ENCODE measurements at places on chromosomes 1 and 21.
A peak's percentile ranks its signal among the peaks of the same experiment; 100 is the strongest.

GRCh38 chr1:158200527-158200926 is 19.8 kb downstream of the CD1D start:
- no peak for DNase-seq

GRCh38 chr1:1080122-1080757 is 6.1 kb upstream of the RNF223 start:
- DNase-seq: peak; percentile 79

DNA sequence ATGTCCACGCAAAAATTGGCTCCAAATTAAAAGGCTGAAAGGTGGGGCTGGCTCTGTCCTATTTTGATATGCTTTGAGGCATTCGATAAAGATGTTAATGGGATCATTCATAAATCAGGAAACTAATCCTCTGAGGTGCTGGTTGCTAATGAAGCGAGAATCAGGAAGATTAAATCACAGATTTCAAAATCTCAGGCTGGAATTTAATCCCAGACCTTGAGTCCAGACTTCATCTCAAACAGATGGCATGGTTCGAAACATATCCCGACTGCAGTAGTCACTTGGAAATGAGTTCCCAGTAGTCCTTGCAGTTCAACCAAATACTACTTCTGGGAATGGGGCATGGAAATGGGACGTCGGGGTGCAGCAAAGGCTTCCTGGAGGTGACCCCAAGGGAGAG is 4.5 kb upstream of the KLF17 start:
- DNase-seq: no peak

GRCh38 chr1:175865041-175865766 is 121.8 kb upstream of the TNR start:
- no peak for DNase-seq

- DNase-seq: no peak
Measured at GRCh38 chr1:5329068-5329739, 663.0 kb downstream of the NPHP4 start.

DNA sequence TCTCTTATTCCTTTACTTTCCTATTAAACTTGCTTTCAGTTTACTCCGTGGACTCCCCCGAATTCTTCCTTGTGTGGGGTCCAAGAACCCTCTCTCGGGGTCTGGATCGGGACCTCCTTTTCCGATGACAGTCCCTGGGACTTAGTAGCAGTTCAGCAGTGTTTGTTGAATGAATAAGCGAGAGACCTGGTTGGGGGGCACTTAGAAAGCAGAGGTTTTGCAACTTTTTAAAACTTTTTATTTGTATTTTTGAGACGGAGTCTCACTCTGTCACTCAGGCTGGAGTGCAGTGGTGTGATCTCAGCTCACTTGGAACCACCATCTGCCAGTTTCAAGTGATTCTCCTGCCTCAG is 2.1 kb upstream of the ANKRD65 start:
- DNase-seq: no peak

GRCh38 chr1:114008993-114009392 is 29.7 kb downstream of the OLFML3 start:
- no peak for DNase-seq

GRCh38 chr1:1156140-1157032 is 17.3 kb upstream of the TTLL10 start:
- DNase-seq: no peak

DNA sequence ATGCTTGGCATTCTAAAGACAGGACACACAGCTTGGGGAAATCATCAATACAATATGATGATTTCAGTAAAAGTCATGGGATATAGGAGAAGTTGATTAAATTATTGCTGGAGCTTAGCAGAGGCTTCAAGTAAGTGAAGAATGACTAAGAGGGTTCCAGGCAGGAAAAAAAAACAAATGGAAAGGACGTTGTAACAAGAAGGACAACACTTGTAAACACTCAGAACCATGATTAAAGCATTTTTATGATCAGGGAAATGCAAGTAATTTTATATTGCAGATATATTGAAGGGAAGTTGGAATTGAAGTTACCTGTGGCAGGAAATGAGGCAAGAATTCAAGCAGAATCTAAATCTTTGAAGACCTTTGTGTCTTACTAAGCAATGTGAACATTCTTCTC is 602.7 kb upstream of the NEGR1 start:
- no peak for DNase-seq

GRCh38 chr21:34687065-34687464 is 18.3 kb downstream of the CLIC6 start:
- no peak for DNase-seq

DNA sequence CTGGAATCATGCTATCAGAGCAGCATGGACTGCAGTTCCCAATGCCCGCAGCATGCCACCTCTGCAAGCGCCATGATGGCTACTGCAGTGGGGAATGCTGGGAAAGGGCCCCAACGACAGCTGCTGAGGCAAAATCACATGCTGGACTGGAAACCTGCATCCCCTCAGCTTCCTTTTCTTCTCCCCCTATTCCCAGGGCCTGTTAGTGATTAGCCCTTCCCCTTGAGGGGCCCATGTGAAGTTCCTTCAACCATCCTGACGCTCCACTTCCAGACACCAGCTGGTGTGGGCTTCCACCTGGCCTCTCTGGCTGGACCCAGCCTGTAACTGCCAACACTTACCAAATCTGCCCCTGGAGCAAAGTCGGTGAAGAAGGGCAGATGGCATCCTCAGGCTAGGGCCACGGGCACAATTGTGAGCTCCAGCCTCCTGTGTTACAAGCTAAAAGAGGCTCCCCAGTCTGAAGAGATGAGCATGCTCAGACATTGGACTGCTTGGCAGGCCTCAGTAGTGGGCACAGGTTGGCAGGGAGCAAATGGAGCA is 22.1 kb upstream of the SDC3 start:
- DNase-seq: no peak

DNA sequence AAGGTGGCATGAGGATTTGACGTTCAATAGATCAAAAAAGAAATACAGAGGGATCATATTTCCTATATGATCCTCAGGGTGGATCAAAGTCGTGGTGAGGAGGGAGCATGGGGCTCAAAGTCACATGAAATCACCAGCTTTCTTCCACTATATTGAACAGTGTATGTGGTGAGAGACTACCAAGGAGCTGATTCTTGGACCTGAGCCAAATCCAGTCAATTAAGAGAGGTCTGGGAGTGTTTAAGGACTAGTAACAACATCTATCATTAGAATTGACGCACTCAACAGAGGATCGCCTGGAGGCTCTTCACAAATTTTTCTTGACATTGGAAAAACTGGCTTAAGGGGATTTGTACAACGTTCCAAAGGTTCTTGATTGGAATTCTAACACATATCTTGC is 267.7 kb upstream of the PROX1 start:
- DNase-seq: no peak

- DNase-seq: no peak
Measured at GRCh38 chr1:1665815-1666251, 7.0 kb upstream of the CDK11B start.

- DNase-seq: no peak
Measured at GRCh38 chr1:6124746-6125365, 55.3 kb downstream of the CHD5 start.

DNA sequence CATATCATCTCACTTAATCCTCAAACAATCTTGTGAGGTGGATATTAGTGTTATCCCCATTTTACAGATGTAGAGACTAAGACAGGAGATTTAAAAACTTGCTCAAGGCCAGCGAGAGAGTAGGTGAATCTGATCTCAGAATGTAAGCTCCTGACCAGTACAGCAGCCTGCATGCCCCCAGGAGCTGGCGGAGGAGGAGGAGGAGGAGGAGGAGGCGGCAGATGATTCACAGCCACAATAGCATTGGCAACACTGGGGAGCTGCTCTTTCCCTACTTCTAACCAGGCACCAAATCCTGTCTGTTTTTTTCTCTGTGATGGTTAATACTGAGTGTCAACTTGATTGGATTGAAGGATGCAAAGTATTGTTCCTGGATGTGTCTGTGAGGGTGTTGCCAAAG is 243.2 kb downstream of the ATG4C start:
- DNase-seq: no peak

- no peak for DNase-seq
Measured at GRCh38 chr1:79848316-79848715, 841.8 kb upstream of the ADGRL4 start.

DNA sequence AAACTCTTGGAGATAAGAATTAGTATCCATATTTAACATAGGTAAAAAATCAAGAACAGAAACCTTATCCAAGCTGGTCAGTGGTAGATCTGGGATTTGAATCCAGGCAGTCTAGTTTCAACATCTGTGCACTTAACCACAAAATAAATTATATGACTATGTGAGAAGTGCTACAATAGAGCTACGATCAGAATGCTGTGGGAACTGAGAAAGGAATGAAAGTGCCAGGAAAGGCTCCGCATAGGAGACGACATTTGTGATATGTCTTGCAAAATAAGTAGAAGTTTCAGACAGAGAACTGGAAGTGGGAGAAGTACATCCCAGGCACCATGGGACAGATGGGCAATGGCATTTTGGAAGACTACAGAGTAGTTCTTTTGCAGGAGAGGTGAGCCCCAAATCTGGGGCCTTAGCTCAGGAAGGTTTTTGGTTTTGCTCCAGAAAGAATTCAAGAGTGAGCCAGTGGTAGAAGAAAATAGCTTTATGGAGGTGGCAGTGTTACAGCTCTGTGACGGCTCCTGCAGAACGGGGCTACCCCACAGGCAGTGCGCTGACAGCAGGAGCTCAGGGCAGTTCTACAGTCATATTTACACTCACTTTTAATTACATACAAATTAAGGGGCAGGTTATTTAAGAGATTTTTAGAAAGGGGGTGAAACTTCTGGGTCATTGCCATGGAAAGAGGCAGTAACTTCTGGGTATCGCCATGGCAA is 25.5 kb upstream of the GJA5 start:
- no peak for DNase-seq

DNA sequence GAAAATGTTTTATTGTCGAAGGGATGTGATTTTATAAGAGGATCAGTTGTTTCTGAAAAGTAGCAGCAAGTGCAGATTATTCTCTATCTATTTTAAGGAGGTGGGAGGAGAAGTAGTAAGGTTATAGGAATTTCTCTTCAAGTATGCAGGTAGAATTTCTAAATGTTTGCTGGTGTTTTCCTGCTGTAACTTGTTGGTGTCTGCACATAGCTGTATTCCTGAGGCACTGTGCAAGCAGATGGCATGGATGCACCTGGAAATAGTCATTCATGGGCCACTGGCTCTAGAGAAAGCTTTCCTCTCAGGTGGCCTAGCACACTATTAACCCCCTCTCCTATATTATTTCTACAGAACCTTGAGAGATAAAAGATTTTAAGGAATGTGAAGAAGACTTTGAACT is 30.3 kb upstream of the PODN start:
- DNase-seq: no peak

DNA sequence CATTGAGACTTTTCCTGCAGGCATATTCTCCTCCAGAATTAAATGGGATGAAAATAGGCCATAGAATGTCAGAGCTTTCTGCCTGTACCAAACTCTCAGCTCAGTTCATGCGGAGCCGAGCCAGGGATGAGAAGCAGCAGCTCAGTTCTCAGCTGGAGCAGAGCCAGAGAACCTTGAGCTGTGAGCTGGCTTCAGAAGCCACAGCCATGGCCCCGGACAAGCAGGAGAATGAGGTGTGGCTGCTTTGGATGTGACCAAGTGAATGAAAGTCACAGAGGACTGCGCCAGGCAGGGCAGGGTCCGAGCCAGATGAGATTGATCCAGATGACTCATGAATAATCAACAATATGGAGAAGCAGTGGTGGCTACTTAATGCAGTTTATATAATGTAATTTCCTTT is 633.8 kb downstream of the NCAM2 start:
- no peak for DNase-seq

GRCh38 chr1:14182856-14183255 is 415.6 kb upstream of the KAZN start:
- DNase-seq: no peak

GRCh38 chr1:41799723-41800122 is 119.0 kb downstream of the HIVEP3 start:
- DNase-seq: no peak

DNA sequence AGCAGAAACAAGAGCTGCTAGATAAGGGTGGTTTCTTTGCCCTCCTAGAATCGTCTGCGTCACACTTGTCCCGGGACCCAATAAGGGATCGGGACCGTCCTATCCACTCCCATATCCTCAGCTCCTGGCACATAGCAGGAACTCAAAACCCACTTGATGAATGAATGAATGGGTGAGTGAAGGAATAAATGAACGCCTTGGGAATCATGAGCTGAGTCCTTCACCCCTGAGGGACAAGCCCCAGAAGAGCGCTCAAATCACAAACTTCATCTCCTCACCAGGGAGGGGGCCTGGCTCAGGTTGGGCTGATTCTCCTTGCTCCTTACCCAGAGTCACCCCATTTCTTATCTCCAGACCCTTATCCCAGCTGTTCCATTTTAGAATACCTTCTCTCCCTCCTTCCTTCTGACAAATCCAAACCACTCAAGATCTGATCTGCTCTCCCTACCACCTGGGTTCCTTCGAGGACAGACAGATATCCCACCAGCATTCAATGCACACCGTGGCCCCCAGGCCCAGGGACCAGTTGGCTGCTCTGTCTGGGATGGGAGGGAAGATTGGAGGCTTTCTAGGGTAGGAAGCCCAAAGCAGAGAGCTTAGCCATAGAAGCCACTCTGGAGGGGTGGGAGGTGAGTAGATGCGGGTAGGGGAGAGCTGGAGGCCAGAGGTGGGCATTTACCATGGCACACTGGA is 643 bp upstream of the MOB3C start:
- no peak for DNase-seq

GRCh38 chr21:32192291-32193097 is 86.4 kb downstream of the MIS18A start:
- DNase-seq: no peak

- peak; percentile 31 for DNase-seq
Measured at GRCh38 chr1:168439456-168440375, 104.1 kb downstream of the XCL2 start.

GRCh38 chr1:229238674-229239415 is 32.1 kb upstream of the RAB4A start:
- DNase-seq: no peak

- DNase-seq: no peak
Measured at GRCh38 chr1:51002516-51002915, 32.5 kb downstream of the CDKN2C start.

DNA sequence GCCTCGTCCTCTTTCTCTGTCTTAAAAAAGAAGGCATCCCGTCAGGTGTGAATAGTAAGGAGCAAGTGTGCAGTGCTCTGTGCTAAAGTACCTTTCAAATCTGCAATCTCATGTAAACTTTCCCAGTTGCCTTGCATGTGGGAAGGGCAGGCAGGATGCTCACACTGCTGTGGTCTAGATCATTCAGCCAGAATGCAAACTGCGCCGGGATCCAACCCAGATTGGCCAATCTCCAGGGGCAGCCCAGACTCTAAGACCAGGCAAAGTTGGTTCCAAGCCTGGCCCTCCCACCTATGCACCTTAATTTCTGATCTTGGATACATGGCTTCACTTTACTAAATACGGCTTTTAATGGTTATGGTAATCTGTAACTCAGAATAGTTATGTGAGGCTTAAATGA is 3.2 kb upstream of the MAP1LC3C start:
- DNase-seq: no peak

- DNase-seq: no peak
Measured at GRCh38 chr1:207040181-207040533, 7.6 kb upstream of the C1orf116 start.

Measured in GM12891 (cell line).